Activated CD8-positive, alpha-beta memory T cell treated with anti-CD3 and anti-CD28 coated beads, Interleukin-2, amount 50 U/mL, for 4 hours (primary cell): ENCODE measurements at places on chromosomes 7 and 10.

- DNase-seq, result no peak
Measured at GRCh38 chr7:72266771-72267170, 145.4 kb downstream of the CALN1 start.

DNA sequence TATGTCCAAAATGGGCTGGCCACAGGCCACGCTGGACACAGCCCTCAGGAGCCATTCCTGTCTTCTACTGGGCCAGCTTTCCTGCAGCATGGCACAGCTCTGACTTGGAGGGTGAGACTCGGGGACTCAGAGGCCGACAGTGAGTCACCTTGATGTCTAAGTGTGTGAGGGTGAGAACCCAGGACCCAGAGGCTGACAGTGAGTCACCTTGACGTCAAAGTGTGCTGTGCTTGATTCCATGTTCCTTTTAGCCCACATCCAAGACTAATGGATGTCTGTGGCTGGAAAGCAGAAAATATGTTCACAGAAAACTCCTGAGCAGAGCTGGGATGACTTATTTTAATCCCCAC, 6.0 kb upstream of the FAM170B start:
- no peak for DNase-seq

- no peak for DNase-seq
Measured at GRCh38 chr7:27235387-27236311, 7.0 kb upstream of the EVX1 start.

DNA sequence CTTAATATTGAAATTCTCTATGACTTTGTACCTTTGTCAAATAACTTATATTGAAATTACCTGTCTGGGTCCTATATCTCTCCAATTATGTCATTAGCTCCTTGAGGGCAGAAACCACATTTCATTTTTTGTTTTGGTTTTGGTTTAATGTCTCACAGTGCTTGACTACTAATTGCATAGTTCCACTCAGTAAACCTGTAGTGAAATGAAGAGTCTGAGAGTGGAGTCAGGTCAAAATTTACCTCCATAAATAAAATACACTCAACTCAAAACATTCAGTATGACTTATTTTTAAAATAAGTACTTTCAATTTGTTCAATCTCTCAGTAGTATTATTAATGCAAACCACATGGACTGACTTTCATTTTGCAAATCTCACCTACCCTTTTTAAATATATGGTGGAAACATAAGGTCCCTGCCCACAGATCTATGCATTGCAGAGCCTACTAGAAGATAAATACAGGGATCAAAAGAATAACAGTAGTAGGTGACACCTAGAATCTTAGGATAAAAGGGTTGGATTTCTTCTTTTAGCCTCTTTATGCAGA, 32.5 kb downstream of the PDE1C start:
- DNase-seq, result no peak

DNA sequence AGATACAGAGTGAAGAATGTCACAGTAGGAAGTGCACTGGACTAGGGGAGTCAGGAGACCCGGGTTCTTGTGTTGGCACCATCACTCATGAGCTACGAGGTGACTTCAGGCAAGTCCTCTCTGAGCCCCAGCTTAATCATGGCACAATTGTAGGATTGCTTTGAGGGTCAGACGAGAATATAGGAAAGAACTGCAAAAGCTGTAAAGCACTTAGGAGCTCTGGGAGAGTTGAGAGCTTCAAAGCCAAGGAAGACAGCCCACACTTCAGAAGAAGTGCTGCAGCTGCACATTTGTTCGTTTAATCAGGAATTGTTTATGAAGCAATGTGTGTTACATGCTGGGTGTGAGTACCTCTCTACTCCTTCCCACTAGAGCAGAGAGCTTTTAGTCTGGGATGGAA, 4.4 kb downstream of the FBH1 start:
- DNase-seq, result no peak

GRCh38 chr10:22246680-22247391, 29.0 kb upstream of the EBLN1 start:
- DNase-seq, result no peak

DNA sequence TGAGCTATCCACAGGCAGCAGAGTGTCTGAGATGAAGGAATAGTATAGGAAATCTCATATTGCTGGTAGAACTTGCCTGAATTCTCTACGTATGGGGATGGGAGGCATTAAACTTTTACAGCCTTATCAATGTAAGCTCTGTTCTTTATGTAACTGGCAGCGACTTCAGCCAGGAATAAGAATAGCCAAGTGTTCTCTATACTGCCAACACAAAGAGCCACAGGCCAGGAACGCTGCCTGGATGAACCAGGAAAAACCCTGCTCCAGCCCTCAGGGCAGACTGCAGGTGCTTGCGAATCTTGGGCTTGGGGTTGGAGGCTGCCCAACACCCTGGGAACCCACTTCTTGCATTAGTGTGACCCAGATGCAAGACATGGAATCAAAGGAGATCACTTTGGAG, 6.1 kb upstream of the OLAH start:
- DNase-seq, result no peak
